ENCODE measurements at places on chromosomes 5 and 9.

GRCh38 chr5:6723816-6724300 is 10.6 kb downstream of the TENT4A start:
- DNase-seq: no peak

DNA sequence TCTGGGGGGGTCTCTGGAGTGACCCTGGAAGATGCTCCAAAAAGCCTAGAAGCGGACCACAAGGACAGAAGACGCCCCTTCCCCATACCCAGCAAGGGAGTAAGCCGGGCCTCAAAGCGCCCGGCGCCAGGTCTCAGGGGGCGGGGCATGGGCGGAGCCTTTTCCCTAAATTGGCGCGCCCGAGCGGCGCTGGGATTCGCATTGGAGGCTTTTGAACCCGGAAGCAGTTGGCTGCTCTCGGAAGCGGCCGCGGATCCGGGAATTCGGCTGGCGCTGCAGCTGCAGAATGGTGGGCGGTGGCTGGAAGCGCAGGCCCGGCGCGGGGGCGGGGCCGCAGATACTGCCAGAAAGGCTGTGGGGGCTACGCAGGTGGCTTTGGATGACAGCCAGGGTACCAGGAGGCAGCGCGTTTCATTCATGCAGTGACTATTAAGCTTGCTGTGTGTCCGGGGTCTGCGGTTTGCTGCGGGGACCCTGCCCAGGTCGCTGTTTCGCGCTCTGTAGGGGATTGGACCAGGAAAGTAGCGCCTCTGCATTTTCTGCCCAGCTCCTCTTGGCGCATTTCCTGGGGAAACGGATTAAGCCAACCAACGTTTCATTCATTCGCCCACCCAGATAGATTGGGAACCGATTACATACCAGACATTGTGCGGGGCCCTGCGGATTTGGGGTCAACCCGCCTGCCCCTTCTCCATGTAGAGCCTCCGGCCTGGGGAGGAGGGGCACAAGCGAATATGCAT is 83.0 kb upstream of the FREM1 start:
- peak; percentile 63 for DNase-seq

DNA sequence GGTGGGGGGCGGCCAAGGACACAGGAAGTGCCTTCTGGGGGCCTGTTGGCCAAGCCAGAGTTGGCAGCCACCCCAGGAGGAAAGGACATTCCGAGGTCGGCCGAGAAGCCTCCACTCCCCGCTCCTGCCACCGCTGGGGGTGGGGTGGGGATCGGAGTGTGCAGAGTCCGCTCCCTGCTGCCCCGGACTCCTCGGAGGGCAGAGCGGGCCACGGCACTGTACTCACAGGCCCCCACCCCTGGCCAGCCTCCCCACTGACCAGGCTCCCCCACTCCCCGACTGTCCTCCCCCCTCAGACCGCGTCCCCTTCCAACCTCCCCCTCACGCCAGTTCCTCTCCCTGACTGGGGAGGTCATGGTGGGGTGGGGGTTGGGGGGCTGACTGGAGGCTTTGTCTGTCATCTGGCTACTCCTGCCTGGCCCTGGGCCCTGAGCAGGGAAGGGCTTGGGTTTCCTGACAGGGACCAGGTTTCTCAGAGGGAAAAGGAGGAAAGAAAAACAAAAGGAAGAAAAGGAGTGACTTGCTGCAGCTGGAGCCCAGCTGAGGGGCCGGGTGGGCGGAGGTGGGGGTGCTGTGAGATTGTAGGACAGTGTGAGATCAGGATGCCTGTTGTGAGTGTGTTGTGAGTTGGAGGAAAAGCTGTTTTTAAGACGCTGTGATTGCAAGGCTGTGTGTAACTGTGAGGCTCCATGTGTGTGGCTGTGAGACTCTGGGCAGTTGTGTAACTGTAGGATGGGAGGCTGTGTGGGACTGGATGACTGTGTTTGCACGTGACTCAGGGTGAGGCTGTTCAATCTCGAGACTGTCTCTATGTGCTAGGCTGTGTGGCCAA is 29.7 kb downstream of the CNTFR start:
- no peak for DNase-seq

- DNase-seq: no peak
Observed at GRCh38 chr9:13165956-13166355, 113.5 kb downstream of the MPDZ start.

DNA sequence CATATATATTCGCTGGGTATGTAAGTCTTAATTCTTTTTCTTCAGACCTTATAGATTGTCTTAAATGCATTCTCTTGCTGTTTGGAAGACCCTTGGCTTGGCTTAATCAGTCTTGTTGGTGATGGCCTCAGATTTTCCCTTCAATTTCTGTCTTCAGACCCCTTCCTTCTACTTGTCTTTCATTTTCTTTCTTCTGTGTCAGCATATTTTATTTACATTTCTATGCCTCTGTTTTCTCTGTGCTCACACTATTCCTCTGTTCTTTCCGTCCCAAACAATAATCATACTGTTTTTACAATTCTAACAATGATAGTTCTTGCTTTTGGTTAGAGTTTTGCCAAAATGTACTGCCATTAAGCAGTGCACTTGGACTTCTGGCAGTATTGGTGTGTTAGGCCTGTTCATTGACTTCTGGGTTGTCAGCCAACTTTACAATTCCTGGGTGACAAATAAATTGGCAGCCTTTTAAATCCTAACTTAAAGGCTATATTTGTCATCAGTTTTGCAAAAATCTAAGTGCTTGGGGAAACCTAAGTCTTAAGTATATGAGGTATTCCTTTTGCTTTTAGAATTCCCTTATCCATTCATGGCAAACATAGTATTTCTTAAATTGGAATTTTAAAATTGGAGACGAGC is 8.0 kb downstream of the SRFBP1 start:
- no peak for DNase-seq

DNA sequence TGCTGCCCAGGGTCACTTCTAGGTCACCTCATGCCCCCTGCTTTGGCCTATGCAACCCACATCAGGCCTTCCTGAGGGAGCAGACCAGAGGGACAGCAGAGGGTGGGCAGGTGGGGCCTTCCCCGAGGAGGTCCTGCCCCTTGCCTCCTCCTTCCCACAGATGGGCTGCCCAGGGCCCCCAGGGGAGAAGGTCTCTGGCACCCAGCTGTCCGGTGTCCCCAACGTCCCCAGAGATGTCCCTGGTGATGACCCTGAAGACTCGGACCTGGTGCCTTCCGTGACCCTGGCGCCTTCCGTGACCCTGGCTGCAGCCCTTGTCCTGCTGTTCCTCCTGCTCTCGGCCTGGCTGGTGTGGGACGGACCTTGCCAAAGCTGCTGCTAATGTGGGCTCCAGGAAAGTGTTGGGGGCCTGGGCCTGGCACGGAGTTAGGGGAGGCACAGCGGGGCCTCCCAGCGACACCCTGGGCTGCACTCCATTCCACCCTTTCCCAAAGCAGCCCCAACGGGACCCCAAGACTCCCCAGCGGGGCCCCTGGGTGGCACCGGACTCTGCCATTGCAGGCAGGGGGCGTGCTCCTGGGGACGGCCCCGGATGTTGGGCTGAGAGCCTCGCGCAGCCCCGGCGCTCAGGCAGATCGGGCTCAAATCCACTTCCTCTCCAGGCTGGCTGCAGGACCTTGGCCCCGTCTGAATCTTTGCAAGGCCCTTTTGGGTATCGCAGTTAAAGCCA is 6.8 kb upstream of the SLC2A6 start:
- DNase-seq: no peak

DNA sequence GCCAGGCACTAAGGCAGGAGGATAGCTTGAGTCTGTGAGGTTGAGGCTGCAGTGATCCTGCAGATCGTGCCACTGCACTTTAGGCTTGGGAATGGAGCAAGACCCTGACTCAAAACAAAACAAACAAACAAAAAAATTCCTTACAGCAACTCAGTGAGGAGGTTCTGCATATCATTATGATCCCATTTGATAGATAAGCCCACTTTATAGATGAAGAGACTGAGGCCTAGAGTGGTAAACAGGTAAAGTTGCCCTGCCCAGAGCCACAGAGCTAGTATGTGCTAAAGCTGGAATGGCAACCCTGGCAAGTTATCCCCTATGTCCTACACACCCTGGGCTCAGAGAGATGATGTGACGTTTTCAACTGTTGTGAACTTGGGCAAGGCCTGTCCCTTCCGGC is 7.2 kb downstream of the AIF1L start:
- DNase-seq: no peak

GRCh38 chr9:100426530-100427365 is at the start of gene MSANTD3:
TSS of gene MSANTD3 (plus strand) at chr9:100427143. CDS start at chr9:100441939, 14,796 bp downstream.
- DNase-seq: peak; percentile 60

GRCh38 chr9:24245988-24246387 is 299.7 kb downstream of the IZUMO3 start:
- DNase-seq: no peak

DNA sequence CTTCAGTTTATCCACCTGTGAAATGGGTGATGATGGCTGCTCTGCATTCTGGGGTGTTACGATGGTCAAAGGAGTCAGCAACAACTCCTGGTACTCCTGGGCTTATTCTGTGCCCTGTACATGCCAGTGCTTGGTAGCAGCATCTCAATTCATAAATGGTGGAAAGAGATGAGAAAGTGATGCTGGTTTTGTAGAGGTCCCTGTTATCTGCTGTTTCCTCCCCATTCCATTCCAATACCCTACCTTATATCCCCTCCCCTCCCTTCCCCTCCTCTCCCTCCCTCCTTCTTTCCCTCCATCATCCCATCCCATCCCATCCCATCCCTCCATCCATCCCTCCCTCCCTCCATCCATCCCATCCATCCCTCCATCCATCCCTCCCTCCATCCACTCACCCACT is 19.1 kb downstream of the BOD1 start:
- DNase-seq: no peak

- DNase-seq: no peak
Observed at GRCh38 chr9:136828474-136829140, 13.7 kb upstream of the AJM1 start.

DNA sequence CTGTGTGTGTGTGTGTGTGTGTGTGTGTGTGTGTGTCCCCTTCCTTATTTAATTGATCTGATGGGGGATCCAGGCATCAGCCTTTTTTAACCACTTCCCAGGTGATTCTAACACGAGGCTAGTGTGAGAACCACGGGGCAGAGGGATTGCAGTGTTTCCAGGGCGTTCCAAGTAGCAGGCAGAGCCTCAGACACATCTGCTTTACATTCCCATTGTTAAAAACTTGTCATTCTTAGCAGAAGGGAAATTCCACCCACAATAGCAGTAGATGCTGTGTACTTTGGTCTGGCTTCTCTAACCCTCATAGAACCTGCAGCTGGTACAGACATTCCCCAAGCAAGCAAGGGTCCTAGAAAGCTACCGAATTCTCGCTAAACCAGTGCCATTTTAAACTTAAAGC is 81.9 kb upstream of the SLC30A5 start:
- DNase-seq: no peak

DNA sequence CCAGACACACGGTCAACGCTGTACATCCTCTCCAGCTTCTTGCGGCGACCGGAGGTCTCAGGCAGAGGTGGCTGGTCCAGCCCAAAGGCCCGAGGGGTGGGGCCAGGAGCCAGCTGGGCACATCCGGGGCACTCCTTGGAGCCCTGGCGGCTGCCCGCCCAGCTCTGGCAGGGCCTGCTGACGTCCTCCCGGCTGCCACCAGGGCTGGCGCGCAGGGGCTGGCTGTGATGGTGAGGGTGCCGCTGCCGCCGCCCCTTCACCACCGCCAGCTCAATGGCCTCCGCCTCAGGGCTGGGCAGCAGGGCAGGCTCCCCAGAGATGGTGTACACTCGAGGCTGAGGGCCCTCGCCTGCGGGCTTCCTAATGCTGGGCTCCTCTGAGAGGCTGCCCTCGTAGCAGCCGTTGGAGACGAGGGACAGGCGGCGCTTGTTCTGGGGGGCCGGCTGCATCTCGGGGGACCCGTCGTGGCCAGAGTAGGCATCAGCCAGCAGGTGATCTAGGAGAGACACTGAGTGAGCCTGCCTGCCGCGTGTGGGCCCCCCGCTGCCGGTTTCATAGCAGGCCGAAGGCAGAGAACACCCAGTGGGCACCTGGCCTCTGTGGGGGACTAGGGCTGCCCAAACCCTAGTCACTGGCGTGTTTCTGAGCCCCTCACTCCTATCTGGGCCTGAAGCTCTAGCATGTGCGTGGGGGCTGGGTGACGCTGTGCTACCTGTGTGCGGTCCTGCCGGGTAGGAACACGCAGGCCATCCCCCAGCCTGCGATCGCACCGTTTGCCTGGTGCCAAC is 1.5 kb downstream of the NSMF start:
- no peak for DNase-seq

- no peak for DNase-seq
Observed at GRCh38 chr9:127844821-127845359, 9.6 kb downstream of the ENG start.

- no peak for DNase-seq
Observed at GRCh38 chr9:120982836-120983235, 56.2 kb upstream of the TRAF1 start.

DNA sequence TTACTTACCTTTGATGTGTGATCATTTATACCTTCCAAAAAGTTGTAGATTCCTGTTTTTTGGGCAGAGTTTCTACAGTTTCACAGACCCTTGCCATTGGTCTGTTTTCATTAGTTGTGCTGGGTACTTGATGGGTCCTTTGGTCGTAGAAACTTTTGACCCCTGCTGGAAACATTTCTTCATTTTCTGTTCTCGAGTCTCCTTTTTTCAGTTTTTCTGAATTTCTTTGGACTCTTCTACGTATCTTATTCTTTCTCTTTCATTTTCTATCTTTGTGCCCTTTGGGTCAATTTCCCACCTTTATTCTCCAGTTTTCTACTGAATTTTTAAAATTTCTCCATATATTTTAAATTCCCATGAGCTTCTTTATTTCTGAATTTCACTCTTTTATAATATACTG is 16.7 kb downstream of the AP3S1 start:
- no peak for DNase-seq

- peak; percentile 90 for DNase-seq
Observed at GRCh38 chr9:123929870-123930831, at the start of gene DENND1A. TSS of gene DENND1A (minus strand) at chr9:123930126. CDS start at chr9:123929905, 221 bp downstream.

- no peak for DNase-seq
Observed at GRCh38 chr5:131441184-131441583, 177.3 kb downstream of the CDC42SE2 start.

GRCh38 chr9:82129708-82130107 is 141.1 kb downstream of the SPATA31D1 start:
- no peak for DNase-seq

GRCh38 chr9:88957526-88957925 is 33.7 kb upstream of the S1PR3 start:
- DNase-seq: no peak

GRCh38 chr5:33726422-33727165 is 165.2 kb downstream of the ADAMTS12 start:
- no peak for DNase-seq

GRCh38 chr5:56685503-56686217 is 129.7 kb upstream of the MAP3K1 start:
- DNase-seq: no peak

- no peak for DNase-seq
Observed at GRCh38 chr9:133428617-133429101, 6.5 kb downstream of the ADAMTS13 start.

Data from stimulated activated CD4-positive, alpha-beta T cell treated with anti-CD3 and anti-CD28 coated beads, Interleukin-4, amount 100 ng/mL, for 4 hours (primary cell).